ENCODE measurements at places on chromosomes 16 and 17.

- DNase-seq = no peak
Measured at GRCh38 chr17:3511852-3512504, 36.2 kb downstream of the ASPA start.

GRCh38 chr16:80948886-80949493, 57.7 kb downstream of the CMC2 start:
- peak; percentile 46 for DNase-seq

GRCh38 chr17:6166492-6167179, 96.5 kb downstream of the WSCD1 start:
- no peak for DNase-seq

- DNase-seq = no peak
Measured at GRCh38 chr16:48904333-48904732, 294.4 kb upstream of the N4BP1 start.

- no peak for DNase-seq
Measured at GRCh38 chr16:22103441-22103840, 11.1 kb downstream of the VWA3A start.

DNA sequence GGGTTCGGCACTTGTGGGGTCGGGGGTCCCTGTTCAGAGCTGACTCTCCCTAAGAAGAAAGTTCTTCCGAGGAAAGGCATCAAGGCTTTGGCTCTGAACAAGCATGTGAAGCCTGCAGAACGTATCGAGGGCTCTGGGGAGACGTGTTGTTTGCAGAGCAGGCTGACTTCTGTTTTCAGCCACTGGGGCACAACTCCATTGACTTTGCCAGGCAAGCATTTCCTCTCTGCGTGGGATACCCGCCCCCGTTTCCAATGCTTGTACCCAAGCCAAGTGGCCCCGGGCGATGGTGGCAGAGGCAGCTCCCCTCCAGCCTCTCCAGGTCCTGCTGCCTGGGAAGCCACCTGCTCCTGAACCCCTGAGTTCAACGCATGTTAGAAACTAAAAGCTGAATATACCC, 255.7 kb downstream of the RBFOX3 start:
- DNase-seq = no peak

DNA sequence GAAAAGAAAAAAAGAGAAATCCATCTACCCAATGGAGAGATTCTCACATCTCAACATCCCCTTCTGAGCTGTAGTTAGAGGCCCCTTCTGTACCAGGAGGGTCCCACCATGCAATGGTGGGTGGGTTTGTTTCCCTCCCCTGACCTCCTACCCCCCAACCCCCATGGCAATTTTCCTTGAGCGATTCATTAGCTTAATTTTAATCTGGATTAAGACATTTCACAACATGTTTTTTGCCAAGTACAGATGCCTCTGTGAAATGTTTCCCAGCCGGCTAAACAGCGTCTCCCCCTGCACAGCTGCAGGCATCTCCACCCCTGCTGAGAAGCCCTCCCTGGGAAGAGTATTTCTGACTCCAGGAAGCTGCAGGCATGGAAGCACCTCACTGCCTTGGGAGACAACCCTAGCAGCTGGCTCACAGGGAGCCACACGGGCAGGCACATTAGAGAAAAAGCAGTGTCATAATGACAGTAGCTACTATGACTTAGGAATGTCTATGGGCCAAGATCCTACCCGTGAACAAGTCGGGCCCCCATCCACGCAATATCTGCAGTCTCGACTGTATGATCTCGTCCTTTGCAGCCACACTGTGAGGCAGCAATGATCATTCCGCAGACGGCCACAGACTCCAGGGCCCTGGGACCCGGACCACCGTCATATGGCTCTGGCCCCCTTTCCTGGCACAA, 117.3 kb downstream of the ADCY9 start:
- DNase-seq = no peak

GRCh38 chr16:71794943-71795342, 13.7 kb downstream of the AP1G1 start:
- DNase-seq = no peak

- no peak for DNase-seq
Measured at GRCh38 chr16:81369888-81370504, 55.2 kb downstream of the GAN start.

DNA sequence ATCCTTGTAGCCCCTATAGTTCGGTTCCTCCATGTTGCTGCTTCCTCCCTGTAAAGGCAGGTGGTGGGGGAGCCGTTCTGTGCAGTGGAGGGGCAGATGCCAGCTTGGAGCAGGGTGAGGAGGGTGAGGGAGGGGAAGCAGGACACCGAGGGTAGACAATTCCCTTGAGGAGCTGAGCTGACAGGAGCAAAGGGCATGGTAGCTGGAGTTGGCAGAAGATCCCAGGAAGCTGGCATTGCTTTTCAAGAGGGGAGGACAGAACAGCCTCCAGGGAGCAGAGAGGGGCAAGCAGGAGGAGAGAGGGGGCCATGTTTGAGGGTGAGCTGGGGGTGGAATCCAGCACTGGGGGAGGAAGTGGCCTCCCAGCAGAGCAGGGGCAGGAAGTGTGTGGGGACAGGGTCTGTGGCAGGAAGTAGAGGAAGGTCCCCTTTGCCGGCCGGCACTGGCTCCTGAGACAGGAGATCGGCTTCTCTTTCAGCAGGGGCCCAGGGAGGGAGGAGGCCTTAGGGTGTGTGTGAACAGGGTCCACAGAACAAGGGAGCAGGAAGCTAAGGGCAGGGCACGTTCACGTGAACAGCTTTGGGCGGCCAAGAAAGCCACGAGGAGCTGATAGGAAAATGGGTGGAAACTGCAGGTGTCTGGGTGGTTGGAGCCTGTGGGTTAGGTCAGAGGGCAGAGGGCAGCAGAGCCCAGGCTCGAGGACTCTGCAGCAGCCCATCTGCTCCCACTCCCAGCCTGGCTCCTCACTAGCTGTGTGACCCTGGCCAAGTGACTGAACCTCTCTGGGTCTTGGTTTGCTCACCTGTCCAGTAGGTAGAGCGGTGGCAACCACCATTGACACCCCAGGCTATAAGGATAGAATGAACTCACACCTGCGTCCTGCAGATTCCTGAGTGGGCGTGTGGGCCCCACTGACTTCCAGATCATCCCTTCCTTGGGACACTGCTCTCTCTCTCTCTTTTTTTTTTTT, 17.5 kb upstream of the SPNS2 start:
- DNase-seq = no peak

- peak; percentile 98 for DNase-seq
Measured at GRCh38 chr17:77322514-77323412, 182.0 kb downstream of the SEC14L1 start.

- DNase-seq = no peak
Measured at GRCh38 chr17:31878703-31879073, 19.6 kb upstream of the COPRS start.

DNA sequence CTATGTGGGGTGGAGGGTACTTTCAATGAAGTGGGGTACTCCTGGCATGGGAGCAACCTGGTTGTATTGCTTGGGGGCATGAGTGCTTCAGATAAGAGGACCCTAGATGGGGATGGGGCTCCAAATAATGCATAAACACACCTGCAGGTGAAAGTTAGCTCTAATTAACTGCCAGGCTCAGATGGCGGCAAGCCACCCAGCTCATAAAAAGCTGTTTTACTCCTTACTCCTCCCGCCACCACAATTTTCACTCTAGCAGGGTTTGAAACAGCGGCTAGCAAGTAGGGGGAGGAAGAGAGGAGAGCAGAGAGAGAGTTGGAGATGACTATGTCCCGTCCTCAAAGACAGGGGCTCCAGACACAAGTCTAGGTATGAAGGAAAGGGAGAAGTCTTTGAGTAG, 117.7 kb upstream of the WSCD1 start:
- DNase-seq = no peak

- peak; percentile 44 for DNase-seq
Measured at GRCh38 chr17:71349908-71350600, 770.8 kb upstream of the SOX9 start.

GRCh38 chr16:68486502-68487202, 38.3 kb upstream of the SMPD3 start:
- no peak for DNase-seq

DNA sequence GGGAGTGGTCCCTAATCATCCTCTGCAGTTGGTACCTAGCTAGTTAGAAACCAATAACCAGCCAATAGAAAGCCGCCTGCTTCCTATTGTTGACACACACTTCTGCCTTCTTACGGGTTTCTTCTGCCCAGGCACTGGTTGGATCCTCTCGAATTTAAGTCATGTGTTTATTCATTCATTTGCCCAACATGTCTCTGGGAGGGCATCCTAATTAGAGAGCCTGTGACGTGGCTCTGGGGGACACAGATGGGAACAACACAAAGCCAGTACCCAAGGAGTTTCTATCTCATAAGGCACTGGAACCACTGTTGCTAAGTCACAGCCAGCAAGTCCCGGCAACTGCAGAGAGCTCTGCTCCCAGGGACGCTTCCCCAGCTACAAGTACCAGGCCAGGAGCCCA, 300.7 kb upstream of the TNRC6C start:
- no peak for DNase-seq

DNA sequence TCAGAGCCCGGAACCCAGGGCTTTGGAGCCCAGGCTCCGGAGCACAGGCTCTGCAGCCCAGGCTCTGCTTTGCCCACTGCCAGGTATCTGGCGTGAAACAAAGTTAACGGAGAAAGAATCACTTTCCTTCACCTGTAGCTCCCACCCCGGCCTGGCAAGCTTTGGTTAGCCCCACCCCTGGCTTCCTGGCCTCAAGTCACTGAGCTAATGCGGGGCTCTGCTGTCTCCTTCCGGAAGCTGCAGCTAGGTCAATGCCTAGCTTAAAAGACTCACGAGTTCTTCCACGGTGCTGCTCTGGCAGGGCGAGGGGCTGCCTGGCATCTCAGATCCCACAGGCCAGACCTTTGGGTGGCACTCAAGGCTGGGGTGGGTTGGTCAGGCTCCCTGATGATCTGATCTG, 21.1 kb upstream of the SPPL2C start:
- DNase-seq = no peak

GRCh38 chr16:12612598-12613101, 191.0 kb downstream of the CPPED1 start:
- DNase-seq = no peak

DNA sequence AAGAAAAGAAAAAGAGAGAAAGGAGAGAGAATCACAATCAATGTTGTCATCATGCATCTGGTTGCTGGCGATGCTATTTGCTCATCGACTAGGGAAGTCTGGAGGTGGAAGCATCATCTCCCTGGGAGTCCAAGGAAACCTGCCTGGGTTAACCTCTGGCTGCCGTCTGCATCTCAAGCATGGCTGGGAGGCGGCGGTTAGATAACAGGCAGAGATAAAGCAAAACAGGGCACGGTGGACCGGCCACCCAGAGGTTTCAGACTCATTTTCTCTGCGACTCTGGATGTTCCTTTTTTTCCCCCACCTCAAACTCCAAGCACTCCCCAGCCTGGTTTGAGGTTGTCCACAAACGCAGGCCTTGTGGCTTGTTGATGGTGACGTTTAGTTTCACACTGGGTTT, 161.2 kb downstream of the ENGASE start:
- DNase-seq = no peak

- DNase-seq = peak; percentile 9
Measured at GRCh38 chr16:3873482-3874173, 6.9 kb downstream of the CREBBP start.

DNA sequence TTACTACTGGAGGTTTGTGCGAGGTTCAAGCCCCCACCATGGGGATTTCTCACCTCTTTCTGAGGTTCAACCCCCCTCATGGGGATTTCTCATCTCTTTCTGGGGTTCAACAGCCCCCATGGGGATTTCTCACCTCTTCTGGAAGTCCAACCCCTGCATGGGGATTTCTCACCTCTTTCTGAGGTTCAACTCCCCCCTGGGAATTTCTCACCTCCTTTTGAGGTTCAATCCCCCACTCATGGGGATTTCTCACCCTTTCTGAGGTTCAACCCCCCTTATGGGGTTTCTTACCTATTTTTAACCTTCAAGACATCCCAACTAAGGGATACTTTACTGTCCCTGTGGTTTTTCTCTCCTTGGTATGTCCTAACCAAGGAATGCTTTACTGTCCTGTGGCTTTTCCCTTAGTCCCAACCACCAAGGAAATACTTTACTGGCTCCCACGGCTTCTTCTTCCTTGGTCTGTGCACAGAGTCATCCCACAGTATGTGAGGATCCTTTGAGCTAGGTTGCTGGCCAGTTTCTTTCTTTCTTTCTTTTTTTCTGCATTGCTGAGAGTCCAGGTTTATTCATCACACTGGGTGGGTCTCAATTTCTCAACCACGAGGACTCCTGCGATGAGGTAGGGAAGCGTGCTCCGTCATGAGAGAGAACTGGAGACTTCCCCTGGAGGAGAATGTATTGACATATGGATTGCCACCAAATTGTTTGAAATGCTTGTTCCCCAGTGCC, 2140.2 kb downstream of the TP53TG3F start:
- DNase-seq = no peak

DNA sequence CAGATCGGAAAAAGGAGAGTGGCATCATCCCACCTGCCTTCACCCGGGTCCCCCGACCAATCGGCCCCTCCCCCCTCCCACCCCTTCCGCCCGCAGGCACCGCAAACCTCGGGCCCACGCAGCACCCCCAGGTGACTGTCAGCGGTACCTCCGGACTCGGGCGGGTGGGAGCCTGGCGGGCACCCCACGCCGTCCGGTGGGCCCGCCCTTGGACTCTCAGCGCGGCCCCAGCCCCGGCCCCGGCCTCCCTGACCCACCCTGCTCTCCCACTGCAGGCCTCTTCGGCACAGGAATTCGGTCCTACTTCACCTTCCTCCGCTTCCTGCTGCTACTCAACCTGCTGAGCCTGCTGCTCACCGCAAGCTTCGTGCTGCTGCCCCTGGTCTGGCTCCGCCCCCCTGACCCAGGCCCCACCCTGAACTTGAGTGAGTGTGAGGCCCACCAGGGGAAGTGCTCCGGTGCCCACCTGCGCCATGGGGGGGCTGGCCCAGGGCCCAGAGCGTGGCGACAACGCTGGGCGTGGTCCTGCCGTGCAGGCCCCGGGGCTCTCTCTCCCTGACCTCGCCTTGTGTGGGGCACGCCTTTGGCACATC, 1.6 kb downstream of the TMC8 start:
- no peak for DNase-seq

GRCh38 chr16:83952587-83952939, 477 bp upstream of the OSGIN1 start:
- DNase-seq = no peak

- no peak for DNase-seq
Measured at GRCh38 chr17:67753026-67753425, 35.3 kb downstream of the NOL11 start.

GRCh38 chr16:81927561-81928185, 83.6 kb downstream of the SDR42E1 start:
- DNase-seq = no peak

DNA sequence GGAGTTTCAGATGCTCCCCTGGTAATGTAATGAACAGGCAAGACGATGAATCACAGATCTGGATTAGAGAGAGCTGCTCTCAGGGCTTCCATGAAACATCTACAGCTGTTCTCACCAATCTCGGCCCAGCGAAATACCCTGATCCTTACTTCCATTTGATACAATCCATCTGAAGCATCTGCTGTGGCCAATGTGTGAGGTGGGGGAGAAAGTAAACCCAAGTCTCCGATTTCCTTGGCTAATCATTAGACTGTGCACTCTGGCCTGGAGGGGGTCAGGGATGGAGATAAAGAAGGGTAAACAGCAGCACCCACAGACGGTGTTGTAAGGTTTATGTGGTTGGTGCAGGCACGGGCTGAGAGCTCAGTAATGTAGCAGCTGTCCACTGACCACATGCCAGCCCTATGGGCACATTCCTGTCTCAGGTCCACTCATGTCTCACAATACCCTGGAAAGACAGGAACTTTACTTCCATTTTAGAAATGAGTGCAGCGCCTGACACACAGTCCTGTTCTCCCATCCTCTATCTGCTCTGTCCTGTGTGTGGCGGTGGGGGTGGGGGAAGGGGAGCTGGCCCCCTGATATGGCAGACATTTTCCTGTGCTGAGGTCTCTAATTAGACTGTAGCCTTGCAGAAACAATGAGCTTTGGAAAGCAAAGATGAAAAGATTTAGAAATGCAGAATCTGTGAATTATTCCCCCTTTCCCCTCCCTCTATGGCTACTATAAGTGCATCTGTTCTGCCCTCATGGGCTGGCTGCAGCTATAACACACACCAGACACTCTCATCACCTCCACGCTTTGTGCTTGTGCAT, 48.3 kb upstream of the ERN1 start:
- no peak for DNase-seq
